Omental fat pad (tissue), 4 donors: ENCODE measurements at places on chromosomes 1 and 21. TPM values are rescaled to one million over a fixed set of nuclear protein-coding genes. Genes with fewer than 3 reads are reported as not detected.

The TRAF3IP3 gene
- total RNA-seq: 9.0 TPM

The SPATA17 gene
- total RNA-seq: not detected

The LEFTY2 gene
- not detected for total RNA-seq

The UHMK1 gene
- 83.1 TPM for total RNA-seq

The TAL1 gene
- 21.1 TPM for total RNA-seq
